Skeletal muscle cell (primary cell): ENCODE measurements at places on chromosomes 2 and 18.
A peak's percentile ranks its signal among the peaks of the same experiment; 100 is the strongest.

GRCh38 chr2:159243529-159243928 lies 43.0 kb downstream of the WDSUB1 start:
- DNase-seq = no peak

DNA sequence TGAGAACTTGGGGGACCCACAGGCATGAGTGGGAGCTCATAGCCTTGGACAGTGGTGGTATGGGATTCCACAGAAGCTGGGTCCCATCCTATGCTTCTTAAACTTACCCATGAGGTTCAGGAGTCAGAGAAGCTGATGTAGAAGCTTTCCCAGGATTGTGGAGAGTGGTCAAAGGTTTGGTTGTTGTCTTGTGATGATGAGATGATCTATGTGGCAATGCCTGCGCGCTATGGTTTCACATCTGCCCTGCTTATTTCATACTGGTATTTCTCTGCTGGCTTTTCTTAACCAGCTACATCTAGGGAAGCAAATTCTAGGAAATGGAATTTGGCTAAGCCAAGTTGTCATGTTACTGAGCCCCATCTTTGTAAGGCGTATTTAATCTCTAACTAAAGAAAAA lies 168.6 kb downstream of the ZNF407 start:
- no peak for DNase-seq

DNA sequence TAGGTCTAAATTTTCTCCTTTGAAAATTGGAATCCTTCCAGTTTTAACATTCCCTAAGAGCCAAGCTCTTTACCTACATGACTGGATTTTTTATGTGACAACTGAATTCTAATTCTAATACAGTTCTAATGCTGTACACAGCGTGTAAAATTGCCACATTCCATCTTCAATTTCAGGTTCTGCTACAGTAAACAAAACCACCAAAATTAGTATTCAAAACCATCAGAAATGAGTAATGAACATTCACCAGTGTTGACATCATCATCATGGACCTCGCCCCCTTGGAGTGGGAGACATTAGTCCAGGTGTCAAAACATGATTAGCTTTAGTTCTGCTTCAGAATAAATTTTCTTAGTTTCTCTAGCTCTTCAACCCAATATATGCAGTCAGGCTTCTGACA lies 133.6 kb downstream of the MBD2 start:
- no peak for DNase-seq

DNA sequence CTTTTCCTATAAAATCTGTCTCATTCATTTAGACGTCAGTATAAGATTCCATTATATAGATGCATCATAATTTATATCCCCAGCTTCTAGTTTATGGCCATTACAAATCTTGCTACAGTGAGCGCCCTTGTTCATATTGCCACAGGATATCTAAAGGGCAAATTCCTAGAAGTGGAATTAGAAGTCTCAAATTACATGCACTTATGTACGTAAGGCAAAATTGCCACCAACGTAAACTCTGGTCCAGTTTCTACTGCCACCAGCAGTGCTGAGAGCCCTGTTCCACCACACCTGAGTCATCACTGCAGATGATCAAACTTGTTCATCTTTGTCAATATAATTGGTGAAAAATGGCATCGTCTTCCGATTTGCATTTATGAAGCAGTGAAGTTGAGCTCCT lies 90.9 kb upstream of the ID2 start:
- no peak for DNase-seq

DNA sequence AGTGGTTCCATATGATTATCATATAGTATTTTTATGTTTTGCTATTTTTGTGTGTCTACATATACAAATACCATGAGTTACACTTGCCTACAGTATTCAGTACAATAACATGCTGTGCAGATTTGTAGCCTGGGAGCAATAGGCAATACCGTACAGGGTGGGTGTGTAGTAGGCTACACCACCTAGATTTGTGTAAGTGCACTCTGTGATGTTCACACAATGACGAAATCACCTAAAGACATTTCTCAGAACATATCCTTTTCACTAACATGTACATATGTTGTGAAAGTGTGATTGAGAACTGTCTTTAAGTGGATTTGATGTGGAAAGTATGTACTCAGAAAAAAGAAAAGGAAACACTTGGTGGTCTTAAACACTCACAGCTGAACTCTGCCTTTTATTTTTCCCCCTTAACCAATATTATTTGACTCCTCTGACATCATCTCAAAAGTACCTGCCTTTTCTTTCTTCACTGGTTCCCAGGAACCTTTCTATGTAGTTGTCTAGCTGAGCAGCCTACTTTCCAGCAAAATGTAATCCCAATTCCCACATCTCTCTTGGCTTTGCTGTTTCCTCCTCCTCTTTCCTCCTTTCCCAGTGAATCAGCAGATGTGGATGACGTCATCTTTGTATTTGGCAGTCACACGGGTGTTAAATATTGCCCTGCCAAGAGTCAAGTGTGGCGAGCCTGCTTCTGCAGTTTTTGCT lies 47.7 kb downstream of the OSBPL6 start:
- peak; percentile 98 for DNase-seq

DNA sequence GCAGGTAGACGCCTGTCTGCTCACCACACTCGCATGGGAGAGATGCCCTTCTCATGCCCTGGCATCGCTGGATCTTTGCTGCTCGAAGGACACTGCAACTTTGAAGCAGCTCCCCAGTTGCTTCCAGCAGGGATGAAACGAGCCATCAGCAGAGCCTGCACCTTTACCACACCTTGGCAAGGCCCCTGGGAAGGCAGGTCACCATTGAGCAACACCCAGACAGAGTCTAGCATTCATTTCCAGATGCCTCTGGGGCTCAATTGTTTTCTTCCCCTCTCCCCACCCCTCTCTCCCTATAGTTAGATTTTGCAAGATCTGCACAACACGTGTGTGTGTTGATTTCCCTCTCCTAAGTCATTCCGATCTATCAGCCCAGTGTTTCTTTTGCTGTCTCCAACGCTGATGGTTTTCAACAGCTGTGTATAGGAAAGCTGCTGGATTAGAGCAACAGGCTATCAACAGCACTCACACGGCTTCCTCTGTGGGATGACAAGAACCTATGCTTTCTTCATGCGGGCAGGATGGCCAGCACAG lies 25.6 kb upstream of the INHBB start:
- DNase-seq = peak; percentile 33

GRCh38 chr2:95389245-95390119 lies 13.0 kb upstream of the FAHD2A start:
- no peak for DNase-seq

GRCh38 chr2:53091183-53091582 lies 676.4 kb upstream of the CHAC2 start:
- DNase-seq = no peak

GRCh38 chr2:148651972-148652371 lies 7.4 kb downstream of the EPC2 start:
- no peak for DNase-seq

GRCh38 chr2:202032846-202033316 lies 774 bp upstream of the FZD7 start:
- no peak for DNase-seq

DNA sequence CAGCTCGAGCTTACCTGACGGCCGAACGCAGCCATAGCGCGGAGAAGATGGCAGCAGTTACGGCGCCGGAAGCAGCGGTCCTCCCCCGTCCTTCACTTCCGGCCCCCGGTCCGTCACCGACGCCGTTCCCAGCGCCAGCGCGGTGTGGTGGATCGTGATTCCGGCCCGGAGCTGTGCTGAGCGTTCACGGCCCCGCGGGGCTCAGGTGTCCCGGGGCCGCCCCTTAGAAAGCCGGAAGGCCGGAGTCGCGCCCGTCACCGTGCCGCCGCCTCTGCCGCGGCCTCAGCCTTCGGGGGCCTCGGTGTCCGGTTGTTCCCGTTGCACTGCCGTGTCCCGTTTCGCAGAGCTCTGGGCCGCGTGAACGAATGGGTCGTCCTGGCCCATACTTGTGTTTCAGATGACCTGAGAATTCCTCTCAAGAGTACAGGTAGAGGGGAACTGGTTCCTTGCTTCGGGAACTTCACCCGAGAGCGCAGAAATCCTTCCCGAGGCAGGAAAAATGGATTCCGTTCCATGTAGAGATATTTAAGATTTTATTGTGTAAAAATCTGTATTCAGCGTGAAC lies at the start of gene MTERF4:
Gene MTERF4 (minus strand): TSS at position 49 of the 565 bp plus-strand sequence. CDS start 14 bp downstream, at position 35.
- DNase-seq = peak; percentile 30

GRCh38 chr2:27303093-27304025 lies 4.9 kb downstream of the UCN start:
- no peak for DNase-seq

GRCh38 chr2:67515056-67515455 lies 117.9 kb downstream of the ETAA1 start:
- no peak for DNase-seq

GRCh38 chr18:75074196-75075015 lies 134.5 kb downstream of the PTGR3 start:
- no peak for DNase-seq

GRCh38 chr18:12828116-12829051 lies 55.7 kb downstream of the PTPN2 start:
- no peak for DNase-seq

DNA sequence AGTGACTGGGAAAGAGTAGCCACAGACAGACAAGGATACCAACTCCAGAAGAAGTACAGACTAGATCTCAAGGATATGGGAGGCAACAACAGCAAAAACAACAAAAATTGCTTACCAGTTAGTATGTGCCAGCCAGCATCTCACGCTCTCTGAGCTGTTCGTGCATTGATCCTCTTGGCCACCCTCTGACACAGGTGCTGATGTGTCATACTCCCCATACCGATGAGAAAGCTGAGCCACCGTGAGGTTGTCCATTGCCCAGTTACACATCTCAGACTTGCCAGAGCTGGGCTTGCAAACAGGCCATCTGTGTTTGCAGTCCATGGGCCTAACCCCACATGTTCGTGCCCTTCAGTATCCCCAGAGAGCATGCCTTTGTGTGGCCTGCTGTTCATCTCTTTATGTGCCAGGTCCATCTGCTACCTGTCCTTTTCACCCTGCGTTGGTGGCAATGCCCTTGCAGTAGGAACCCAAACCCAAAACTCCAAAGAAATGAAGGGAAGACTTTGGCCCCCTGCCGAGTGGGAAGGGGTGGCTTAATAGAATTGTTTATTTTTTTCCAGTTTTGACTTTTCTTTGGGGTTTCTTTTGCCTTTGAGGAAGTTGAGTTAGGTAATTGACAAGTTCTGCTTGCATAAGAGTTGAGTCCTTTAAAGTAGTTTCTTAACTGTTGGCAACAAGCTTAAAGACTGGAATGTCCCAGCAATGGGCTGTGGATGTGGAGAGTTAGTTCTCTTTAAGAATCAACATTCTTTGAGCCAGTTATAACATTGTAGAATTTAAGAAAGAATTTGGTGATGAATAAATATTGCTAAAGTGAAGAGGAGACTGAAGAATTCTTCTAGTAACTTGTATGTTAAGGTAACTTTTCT lies 46.7 kb downstream of the LYPD6B start:
- DNase-seq = no peak

DNA sequence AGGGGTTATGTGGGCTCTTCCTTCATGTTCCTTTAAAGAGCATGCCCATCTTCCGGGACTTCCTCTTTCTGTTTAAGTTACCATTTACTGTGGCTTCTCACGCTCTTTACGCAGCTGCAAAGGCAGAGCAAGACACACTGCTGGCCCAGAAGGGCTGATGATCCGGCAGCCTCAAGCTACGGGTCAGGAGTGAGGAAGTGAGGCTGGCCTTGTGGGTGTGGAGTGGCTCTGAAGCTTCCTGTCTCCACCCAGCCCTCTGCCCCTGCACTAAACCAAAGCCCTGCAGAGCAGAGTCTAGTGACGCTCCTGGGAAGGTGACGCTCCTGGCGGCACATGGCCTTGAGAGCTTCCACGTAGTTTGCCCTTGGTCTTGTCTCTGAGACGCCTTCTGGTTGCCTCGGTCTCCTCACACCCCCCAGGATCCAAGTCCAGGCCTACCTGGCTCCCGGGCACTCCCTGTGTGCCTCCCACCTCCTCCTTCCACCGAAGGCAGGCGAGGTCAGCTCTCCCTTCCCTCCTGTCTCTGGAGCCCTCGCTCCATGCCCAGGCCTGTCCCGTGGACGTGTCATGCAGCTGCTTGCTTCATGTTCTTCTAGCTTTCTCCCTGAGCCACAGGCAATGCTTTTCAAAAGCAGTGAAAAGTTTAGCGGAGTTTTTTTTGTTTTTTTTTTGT lies 50.3 kb downstream of the ARL4C start:
- no peak for DNase-seq

DNA sequence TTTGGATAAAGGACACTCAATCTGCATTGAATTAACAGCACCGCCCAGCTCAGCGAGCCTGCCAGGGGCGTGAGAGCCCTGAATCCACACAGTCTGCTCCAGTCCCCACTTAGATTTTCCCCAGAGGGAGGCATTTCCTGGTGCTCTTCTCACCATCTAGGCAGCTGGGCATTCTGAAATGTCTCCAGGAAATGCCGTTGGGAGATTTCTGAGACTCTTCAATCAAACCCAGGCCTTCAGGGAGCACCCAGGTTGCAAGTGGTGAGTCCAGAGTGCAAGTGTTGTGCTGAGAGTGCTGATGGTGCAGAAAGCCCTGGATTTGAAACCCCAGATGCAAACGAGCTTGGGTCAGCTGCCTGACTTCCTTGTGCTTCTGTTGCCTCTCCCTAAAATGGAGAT lies 23.4 kb upstream of the TMEM37 start:
- no peak for DNase-seq

DNA sequence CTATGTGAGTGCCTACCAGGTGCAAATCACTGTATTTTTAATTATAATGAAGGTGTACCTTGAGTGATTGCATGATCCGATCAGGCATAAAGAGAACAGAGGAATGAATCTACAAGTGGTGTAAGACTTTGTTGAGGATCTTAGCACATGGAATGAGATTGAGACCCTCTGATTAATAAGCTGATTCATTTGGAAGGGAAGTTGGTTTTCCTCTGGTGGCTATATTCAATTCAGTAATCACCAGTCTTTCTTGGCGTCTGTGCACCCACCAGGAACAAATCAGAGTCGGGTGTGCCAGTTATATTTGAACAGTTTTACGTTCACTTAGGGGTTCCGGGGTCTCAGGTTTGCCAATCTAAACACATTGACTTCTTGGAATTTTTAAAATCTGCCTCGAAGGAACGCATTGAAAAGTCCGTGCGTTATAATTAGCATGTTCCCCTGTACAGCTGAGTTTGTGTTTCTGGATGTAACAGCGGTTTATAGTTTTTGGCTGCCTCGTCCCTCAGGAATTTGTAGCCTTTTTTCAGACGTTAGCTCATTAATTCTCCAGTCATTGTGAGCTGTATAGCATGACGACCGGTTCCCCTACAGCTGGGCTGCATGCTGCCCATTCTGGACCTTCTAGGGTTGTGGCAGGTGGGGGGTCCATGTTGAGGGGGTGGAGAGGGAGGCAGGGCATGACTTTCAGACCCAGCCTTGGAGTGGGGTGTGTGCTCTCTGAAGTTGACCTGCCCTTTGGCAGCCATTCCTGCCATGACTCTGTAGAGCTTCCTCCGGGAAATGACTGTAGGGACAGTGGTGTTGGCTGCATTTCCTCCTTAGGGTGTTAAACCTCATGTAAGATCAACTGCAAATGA lies 20.3 kb downstream of the MYO1B start:
- peak; percentile 63 for DNase-seq

GRCh38 chr2:239953418-239954061 lies 71.6 kb downstream of the NDUFA10 start:
- no peak for DNase-seq

DNA sequence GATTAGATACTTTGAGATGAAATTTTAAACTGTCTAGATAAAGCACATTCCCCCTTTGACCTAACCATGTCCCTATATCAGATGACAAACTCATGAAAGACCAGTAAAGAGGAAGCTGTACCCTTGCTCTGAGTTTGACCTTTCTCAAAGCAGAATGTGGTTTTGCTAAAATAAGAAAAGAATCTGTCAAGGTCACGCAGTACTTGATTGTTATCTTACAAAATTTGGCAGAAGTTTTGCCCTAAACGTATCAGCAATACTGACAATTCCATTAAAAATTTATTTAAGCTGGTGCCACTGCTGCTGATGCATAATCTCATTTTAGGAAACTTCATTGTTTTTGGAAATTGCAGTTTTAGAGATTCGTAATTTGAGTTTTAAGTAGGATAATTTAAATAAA lies 31.2 kb upstream of the GALM start:
- DNase-seq = no peak
